ENCODE measurements at places on chromosomes 7 and 10.

DNA sequence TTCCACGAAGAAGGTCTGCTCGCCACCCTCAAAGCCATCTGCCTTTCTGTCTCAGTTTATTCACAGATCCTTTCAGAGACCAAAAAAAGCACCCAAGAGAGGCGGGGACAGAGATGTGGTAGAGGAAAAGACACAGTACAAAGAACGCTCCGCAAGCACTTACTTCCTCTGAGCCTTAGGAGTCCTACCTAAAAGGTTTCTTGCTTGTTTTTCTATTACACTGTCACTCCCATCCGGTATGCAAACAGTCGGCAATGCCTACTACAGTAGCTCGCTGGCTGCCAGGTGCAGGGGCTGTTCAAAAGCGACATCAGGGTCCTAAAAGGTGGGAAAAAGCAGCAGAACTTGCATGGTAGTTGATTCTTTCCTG, 816 bp downstream of the TECPR1 start:
- DNase-seq: no peak

GRCh38 chr10:95254629-95255028, 36.2 kb downstream of the PDLIM1 start:
- no peak for DNase-seq

GRCh38 chr10:132957131-132957530, 14.8 kb upstream of the CFAP46 start:
- DNase-seq: no peak

DNA sequence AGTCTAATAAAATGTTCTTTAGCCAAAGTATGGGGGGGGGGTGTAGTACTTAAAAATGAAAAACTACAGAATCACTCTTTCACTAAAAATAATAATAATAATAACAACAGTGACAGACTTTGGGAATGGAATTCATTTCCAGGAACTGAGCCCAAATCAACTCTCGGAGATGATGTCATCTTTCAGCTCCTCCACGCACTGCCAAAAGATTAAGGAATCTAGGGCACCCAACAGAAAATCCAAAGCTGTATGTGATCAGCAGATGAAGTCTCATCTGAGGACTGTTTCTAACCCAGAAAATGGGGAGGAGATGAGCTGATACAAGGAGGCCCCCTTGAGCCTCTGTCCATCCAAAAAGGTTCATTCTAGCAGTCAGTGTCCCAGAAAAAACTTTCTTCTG, 54.5 kb downstream of the GRB10 start:
- DNase-seq: no peak

DNA sequence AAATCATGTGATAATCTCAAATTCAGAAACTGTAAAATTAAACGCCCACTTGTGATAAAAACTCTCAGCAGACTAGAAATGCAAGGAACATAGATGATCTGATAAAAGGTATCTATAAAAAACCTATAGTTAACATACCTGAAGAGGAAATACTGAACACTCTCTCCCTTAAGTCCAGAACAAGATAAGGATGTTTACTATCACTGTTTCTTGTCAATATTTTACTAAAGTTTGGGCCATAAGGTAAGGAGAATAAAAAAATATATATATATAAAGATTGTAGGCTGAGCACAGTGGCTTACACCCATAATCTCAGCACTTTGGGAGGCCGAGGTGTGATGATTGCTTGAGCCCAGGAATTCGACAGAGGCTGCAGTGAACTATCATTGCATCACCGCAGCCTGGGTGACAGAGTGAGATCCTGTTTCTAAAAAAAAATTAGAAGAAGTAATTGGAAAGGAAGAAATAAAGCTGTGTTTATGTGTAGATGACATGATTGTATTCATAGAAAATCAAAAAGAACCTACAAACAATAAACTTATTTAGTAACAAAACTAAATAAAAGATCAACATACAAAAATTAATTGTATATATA, 28.4 kb downstream of the MPLKIP start:
- no peak for DNase-seq

GRCh38 chr10:110205051-110205675, 2.2 kb upstream of the MXI1 start:
- DNase-seq: no peak

DNA sequence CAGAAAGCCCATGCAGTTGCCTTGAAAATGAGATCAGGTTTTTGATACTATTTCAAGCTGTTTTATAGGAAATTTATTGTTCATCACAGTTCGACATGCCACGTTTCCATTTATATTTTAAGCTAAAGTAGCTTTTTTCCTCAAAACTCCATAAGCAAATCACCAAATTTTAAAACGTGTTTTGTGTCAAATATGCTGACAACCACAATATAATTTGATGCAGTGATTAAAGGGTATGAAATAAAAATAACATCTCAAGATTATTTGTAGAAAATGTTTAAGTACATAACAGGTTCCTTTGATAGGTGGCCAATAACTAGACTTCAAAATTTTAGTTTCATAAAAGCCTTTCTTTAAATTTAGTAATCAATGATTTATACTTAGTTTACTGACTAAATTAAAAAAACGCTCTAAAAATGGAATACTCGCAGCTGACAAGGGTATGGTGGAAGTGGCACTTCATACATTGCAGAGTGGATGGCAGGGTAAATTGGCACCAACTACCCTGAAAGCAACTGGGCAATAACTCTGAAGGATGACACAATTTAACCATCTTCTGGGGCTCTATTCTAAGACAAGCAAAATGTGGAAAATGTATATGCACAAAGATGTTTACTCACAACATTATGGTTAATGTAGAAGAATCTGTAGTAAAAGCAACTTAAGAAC, 481.6 kb downstream of the TNS3 start:
- DNase-seq: no peak

- DNase-seq: no peak
Observed at GRCh38 chr10:44070282-44070681, 314.6 kb downstream of the CXCL12 start.

DNA sequence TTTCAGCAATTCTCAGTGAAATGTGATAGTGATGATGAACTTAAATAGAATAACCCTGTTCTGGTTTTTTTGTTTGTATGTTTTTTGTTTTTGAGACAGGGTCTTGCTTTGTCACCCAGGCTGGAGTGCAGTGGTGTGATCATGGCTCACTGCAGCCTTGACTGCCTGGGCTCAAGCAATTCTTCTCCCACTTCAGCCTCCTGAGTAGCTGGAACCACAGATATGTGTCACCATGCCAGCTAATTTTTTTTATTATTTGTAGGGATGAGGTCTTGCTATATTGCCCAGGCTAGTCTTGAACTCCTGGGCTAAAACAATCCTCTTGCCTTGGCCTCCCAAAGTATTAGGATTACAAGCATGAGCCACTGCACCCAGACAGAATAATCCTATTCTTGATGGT, 14.3 kb upstream of the COL17A1 start:
- no peak for DNase-seq

DNA sequence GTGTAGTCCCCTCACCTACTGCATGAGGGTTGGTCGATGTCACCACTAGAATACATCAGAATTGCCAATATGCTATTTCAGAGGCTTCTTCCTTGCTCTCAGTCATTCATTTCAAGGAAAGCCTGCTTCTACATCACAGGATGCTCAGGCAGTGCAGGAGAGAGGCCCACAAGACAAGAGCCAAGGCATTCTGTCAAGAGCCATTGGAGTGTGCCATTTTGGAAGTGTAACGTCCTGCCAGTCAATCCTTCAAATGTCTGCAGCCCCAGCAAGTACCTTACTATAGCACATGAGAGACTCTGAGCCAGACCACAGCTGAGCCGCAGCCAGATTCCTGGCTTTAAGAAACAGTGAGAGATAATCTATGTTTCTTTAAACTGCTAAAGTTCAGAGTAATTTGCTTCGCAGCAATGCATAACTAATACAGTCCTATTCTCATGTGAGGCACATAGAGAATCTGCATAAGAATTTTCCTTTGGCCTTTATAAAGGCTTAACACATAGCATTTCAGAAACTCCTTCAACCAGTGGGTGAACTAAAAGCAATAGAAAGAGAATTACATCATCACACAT, 166.5 kb upstream of the GNAI1 start:
- no peak for DNase-seq

DNA sequence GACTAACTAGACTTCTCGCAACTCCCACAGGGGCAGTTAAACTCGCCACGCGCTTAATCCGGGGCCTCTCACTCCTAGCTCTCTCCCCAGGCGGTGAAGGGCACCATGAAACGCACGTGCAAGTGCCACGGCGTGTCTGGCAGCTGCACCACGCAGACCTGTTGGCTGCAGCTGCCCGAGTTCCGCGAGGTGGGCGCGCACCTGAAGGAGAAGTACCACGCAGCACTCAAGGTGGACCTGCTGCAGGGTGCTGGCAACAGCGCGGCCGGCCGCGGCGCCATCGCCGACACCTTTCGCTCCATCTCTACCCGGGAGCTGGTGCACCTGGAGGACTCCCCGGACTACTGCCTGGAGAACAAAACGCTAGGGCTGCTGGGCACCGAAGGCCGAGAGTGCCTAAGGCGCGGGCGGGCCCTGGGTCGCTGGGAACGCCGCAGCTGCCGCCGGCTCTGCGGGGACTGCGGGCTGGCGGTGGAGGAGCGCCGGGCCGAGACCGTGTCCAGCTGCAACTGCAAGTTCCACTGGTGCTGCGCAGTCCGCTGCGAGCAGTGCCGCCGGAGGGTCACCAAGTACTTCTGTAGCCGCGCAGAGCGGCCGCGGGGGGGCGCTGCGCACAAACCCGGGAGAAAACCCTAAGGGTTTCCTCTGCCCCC, 19.5 kb downstream of the WNT8B start:
- DNase-seq: no peak

GRCh38 chr10:111836064-111836463, 347.5 kb downstream of the GPAM start:
- DNase-seq: no peak

DNA sequence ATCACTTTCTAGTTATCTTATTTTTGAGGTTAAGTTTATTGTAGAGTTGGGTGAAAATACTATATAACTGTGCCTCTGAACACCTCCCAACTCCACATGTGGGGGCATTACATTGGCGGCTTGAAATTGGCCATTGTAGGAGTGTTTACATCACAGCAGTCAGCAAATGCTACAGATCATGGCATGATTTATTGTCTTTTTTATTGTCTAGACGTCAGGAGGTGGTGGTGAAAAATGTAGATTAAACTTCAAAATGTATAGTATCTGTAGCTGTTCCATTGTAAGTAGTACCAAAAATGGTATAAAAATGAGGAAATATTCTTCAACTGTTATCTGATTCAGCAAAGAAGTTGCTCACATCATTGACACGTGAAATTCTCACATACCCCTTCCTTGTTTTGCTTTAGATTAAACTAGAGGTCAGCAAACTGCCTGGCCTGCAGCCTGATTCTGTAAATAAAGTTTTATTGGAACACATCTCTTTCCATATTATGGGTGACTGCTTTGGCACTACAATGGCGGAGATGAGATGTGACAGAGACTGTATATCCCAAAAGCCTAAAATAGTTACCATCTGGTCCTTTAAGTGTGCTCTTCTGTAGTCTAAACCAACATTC, 35.0 kb downstream of the TAF3 start:
- no peak for DNase-seq

DNA sequence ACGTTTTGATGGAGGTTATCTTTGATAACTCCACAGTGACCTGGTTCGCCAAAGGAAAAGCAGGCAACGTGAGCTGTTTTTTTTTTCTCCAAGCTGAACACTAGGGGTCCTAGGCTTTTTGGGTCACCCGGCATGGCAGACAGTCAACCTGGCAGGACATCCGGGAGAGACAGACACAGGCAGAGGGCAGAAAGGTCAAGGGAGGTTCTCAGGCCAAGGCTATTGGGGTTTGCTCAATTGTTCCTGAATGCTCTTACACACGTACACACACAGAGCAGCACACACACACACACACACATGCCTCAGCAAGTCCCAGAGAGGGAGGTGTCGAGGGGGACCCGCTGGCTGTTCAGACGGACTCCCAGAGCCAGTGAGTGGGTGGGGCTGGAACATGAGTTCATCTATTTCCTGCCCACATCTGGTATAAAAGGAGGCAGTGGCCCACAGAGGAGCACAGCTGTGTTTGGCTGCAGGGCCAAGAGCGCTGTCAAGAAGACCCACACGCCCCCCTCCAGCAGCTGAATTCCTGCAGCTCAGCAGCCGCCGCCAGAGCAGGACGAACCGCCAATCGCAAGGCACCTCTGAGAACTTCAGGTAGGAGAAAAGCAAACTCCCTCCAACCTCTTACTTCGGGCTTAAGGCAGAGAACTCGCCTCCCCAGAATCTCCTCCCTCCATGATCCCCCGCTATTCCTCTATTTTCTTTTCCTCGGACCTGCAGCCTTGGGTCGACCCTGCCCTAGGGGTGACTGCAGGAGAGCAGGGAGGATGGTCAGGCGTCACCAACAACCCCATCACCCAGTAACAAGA, at the start of gene SERPINE1:
TSS of gene SERPINE1 (plus strand) at position 454 of the 809 bp plus-strand sequence. CDS start 1,290 bp downstream, outside the sequence.
- no peak for DNase-seq

DNA sequence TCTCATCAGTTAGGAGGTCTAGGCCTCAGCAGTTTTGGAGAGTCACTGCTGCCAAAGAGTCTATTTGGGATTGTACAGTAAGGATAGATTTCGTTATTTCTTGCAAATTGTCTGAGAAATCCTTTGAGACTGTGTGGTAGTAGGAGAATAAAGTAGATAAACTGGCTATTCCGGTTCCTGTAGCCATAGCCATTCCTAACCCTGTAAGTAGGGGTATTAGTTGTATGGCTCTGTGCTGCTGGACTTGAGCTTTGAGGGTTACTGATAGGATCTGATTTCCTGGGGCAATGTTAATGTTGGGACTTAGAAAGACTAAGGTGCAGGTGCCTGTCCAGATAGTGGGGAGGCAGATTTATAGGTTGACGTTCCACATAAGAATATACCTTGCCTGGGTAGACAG, 36.1 kb upstream of the ZNF138 start:
- no peak for DNase-seq

DNA sequence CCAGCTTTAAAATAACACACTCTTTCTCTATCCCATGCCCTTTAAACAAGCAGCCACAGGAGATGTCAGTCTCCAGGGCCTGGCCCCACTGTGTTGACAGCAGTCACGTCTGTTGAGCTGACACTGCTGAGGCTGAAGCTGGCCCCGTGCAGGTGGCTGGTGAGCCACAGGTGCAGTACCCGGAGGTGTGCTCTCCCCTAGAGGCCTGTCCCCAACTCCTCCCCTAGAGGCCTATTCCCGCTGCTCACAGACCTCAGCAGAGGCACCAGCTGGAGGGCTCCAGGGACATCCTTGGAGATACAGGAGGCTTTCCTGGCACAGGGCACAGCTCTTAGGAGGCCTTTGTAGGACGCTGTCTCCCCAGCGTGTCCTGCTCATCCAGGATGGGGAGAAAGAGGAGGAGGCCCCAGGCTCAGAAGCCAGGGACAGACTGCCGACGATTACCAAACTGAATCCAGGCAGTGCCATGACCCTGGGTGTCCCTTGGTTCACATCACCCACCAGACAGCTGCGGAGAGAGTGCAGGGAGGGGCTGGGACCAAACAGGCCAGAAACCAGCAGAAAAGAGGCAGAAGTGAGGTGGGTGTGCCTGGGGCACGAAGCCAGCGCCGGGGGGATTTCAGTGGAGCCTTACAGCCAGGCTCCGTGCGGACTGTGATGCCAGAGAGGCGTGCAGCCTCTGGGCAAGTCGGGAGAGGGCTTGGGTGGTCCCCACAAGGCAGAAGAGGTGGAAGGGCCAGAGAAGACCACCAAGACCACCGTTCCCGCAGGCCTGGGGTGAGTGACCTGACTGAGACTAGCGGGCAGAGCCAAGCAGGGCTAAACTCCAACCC, 18.5 kb upstream of the TTYH3 start:
- DNase-seq: no peak

Data from natural killer cell treated with Interleukin-12 subunit alpha and Interleukin-12 subunit beta and Interleukin-15 and Interleukin-18, amount 100 ng/mL, for 72 hours (primary cell).